ENCODE measurements at places on chromosomes 2 and 18.

- no peak for DNase-seq
Measured at GRCh38 chr2:62217421-62217820, 21.5 kb downstream of the B3GNT2 start.

- DNase-seq: no peak
Measured at GRCh38 chr2:225064362-225064761, 22.1 kb upstream of the DOCK10 start.

DNA sequence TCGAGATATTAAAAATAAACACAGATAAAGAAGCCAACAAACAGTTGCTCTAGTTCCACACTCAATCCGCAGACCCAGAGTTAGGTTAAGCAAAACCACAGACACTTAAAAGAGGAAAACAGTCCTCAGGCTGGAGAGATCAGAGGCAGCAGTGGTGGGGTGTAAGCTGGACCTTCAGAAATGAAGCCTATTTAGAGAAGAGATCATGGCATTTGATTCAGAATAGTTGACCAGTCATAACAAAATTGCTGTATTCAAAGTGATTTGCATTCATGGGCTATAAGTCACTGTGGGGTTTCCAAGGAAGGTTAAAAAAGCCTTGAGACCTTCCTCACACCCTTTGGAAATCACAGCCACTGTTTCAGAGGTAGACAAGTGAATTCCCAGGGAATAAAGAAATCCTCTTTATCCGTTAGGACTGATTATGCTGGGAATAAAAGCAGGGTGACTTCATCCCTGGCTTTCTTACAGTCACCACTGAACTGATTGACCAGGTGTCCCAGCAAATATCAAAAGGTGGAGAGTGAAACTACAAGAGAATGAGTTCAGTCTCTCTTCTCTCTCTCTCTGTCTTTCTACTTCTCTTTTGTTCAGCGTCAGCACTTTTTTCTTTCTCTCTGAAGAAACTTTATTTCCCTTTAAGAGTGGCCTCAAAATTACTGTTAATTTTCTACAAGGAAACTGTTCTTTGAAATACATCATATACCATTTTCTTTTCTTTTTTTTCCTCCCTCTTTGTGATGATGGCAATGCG is 171.8 kb upstream of the PIK3C3 start:
- no peak for DNase-seq

- no peak for DNase-seq
Measured at GRCh38 chr2:240186191-240186725, 45.8 kb upstream of the OTOS start.

- DNase-seq: no peak
Measured at GRCh38 chr18:22021701-22022100, 147.7 kb upstream of the GATA6 start.

DNA sequence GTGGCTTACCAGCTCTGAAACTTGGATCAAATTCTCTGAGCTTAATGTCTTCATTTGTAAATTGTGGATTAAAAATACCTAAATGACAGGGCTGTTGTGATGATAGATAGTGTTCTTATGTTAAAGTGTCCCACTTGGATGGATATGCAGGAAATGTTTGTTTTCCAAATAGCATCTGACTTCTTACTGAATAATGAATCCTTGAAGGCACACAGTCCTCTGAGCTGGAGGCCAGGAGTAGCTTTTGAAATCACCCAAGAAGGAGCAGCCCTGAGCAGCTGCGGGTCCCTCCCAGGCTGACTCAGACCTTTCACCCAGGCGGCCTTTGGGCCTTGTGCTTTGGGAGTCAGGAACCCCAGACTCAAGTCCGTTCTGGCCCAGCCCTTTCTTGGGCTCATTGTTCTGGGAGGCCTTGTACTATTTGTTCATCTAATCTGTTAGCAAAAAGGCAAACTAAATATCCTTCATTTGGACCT is 173.0 kb upstream of the GATA6 start:
- no peak for DNase-seq

DNA sequence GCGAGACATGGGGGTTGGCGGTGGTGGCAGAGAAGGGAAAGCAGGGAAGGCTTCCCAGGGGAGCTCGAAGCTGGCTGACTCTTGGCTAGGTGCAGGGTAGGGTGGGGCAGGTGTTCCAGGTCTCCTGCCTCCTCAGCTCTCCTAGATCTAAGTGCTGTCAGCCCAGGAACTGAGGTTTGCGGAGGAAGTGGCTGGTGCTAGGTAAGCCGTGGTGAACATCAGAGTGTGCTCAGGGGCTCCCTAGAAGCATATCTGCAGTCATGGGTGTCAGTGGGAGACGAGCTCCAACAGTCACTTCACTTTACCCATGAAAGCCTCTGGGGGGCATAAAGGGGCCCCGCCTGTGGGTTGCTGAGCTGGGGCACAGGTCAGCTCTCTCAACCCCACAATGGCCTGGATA is 34.1 kb downstream of the ARHGEF4 start:
- no peak for DNase-seq

GRCh38 chr2:37898448-37898847 is 26.6 kb upstream of the RMDN2 start:
- DNase-seq: no peak

DNA sequence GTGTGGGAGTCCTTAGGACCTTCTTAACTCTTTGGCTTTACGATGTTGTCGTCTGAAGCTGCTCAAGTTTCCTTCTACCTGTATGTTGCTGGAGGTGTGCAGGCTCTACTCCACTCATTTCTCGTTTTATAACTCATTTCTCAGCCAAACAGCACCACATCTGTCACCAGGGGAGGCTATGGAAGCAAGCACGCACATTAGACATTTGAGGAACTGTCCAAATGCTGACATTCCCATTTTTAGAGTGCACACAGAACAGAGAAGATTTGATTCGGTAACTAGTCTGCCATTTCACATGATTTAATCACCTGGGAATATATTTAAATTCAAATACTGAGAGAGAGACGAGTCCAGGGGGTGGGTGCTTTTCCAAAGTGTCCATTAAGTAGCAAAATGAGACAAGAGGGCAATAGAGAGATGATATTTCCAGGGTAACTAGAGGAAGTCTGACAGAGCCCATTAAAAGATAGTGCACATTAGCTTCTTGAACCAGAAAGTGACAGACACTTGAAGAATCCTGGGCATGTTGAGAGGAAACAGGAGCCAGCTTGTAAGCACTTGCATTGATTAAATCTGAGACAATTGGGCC is 793.3 kb downstream of the TDRD15 start:
- DNase-seq: no peak

DNA sequence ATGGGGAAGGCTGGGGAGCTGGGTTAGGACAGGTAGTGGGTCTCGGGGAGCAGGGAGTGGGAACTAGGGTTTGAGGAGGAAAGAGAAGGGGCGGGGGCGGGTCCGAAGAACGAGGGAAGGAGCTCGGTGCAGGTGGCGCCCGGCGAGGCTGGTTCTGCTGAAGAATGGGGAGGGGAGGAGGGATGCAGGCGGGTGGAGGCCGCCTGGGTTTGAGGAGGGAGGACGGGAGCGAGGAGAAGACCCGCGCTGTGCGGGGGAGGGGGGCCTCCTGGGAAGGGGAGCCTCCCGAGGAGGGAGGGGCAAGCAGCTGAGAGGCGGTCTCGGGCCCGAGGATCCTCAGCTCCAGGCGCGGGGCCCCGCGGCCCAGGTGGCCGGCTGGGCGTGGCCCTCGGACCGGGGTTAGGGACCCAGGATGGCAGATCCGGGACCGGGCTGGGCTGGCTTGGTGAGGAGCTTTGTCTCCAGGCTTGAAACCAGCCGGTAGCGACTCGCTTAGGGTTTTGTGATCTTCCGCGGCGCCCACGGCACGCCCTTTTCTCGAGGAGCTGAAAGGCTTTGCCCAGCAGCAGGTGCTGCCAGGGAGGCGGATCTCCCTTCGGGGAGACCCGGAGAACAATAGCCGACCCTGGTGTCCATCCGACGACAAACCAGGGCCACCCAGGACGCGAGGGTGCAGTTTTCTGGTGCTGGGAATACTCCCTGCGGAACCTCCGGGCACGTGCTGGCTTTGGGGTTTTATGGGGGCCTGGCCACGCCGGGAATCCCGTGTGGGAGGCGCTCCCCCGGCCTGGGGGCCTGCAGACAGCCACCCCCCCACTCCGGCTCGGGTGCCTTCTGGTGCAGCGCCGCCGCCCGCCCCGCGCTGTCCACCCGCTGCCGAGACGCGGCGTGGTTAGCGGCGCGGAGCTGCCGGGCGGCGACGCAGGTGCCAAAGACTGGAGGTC is 1.4 kb downstream of the DPYSL5 start:
- DNase-seq: no peak

GRCh38 chr2:200534572-200534971 is 8.6 kb downstream of the SGO2 start:
- no peak for DNase-seq

DNA sequence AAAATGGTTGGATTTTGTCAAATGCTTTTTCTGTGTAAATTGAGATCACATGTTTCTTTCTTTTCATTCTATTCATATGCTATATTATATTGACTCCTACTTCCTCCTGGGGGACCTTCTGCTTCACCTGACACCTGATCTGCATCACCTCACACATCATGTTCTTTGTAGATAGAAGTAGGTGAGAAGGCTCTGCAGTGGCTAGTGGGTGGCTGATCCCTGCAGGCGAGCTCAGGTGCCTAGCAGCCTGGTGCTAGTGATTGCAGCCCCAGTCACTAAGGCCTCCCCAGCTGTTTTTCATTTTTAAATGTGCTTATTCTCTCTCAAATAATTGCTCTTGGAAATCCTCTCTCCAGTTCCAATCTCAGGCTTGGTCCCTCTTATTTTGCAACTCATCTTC is 33.6 kb downstream of the MC4R start:
- no peak for DNase-seq

Measured in NCI-H2081 treated with DMSO at 0.1 percent for 48 hours (cell line).